Peyer's patch (tissue), 4 donors: ENCODE measurements at places on chromosomes 5 and 9. TPM values are rescaled to one million over a fixed set of nuclear protein-coding genes. Genes with fewer than 3 reads are reported as not detected.

- DNase-seq: no peak
Observed at GRCh38 chr9:34582787-34583186, 6.7 kb downstream of the CNTFR start.

DNA sequence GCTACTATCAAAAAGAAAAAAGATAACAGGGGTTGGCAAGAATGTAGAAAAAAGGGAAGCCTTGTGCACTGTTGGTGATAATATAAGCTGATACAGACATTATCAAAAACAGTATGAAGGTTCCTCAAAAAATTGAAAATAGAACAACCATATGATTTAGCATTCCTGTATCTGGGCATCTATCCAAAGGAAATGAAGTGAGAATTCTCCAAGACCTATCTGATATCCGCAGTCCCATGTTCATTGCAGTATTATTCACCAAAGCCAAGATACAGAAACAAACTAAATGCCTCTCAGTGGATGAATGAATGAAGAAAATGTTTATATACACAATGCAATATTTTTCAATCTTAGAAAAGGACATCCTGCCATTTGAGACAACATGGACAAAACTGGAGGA, 1943.3 kb downstream of the MAT2B start:
- DNase-seq: no peak

The ASTN2 gene
- total RNA-seq: 3.3 TPM

DNA sequence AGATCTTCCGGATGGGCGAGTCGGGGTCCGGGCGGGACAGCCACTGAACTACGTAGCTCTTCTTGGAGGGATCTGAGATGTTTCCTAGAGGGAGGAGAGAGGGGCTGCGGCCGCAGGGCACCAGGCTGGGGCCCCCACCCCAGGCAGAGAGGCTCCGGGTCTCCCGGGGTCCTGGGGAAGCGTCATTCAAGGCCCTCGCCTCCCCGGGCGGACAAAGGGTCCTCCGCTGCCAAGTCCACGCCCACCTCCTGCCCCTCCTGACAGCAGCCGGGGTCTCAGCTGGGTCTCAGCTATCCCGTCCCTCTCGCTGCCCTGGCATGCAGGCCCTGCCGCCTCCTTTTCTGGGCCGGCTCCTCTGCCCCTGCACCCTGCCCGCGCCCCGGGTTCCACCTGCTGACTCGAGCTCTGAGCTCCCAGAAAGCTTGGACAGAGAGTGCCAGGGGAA, 61.5 kb downstream of the ZNF354C start:
- DNase-seq: no peak

GRCh38 chr9:25773805-25774204, 95.6 kb upstream of the TUSC1 start:
- no peak for DNase-seq

DNA sequence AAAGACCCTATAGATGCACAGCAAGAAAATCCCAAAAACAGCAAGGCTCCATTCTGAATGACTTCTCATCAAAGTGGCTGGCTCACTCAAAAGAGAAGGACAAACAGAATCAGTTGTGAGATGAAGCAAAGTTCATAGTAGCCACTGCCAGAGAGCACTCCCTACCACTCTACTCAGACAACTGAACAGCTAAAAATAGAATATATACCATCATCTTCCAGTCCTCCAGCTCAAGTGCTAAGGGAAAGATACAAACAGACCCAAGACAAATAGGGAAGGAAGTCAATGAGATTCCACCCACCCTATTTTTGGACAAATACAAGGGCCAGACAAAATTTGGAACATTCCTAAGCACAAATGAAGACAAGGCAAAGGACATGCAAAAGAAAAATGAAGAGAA, 20.6 kb downstream of the GNAQ start:
- DNase-seq: no peak

The FBXW2 gene
- 72.7 TPM for total RNA-seq

- peak; percentile 68 for DNase-seq
Observed at GRCh38 chr5:132011622-132012343, at the start of gene ACSL6. Gene ACSL6, minus strand, starts transcription at chr5:132011658. Its CDS starts 105 bp downstream, at chr5:132011553.

DNA sequence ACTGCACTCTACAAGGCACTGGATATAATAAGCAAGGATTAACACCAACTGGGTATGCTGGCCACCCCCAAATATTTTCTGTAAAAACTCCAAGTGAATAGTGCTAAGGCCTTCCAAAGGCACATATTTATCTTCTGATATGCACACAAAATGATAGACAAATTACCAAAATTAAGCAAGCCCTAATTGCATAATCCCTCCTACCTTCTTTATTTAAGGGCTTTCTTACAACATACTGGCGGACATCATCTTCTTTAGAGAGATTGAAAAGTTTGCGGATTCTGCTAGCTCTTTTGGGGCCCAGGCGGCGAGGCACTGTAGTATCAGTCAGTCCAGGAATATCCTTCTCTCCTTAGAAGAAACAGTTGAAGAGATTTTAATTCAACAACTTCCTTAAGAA, 1.9 kb downstream of the RPS6 start:
- DNase-seq: no peak

DNA sequence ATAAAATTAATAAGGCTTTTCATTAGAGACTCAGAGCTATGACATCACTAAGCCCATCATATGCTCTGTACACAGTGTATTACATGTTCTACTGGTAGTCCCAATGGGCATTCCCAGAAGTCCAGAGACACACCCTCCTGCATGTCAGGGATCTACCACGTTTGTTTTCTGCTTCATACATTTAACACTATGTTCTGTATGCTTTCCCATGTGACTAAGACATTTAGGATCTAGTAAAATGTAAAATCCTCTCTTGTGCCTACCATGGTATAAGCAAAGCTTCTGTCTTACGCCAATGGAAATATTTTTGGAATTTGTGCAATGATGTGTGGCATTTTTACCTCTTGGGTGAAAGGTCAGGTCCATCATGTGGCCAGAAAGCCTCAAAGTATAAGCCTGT, 192.4 kb downstream of the ADAMTSL1 start:
- no peak for DNase-seq

The PRRX2 gene
- not detected for total RNA-seq

GRCh38 chr9:135698236-135698635, 1.0 kb downstream of the SOHLH1 start:
- no peak for DNase-seq

- DNase-seq: no peak
Observed at GRCh38 chr5:105581988-105582690, 2019.5 kb upstream of the NUDT12 start.

GRCh38 chr9:77999231-77999631, 32.4 kb downstream of the GNAQ start:
- no peak for DNase-seq

DNA sequence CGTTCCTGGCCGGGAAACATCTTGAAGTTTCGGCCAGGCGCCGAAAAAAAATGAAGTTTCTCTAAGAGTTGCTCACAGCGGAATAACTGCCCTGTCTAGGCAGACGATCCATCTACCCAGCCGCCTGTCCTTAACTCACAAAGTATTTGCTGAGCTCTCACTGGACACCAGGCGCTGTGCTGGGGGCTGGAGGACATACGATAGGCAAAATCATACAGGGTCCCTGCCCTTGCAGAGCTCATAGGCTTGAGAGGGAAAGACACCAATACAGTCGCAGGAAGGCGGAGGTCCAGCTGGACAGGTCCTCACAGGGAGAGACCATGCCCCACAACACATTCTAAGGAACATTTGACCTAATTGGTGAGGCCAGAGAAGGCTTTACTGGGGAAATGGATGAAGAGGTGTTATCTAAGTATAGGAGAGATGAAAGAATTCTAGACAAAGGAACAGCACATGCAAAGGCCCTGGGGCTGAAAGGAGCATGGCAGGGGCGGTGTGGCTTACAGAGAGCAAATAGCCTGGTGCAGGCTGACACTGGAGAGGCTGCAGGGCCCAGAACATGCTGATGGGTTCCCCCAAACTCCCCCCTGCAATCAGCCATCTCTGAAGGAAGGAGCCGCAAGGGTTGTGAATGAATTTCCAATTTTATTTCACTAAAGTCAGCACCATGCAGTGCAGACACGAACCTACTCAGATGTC, 2.0 kb upstream of the MXD3 start:
- peak; percentile 25 for DNase-seq

The C8G gene
- total RNA-seq: not detected

DNA sequence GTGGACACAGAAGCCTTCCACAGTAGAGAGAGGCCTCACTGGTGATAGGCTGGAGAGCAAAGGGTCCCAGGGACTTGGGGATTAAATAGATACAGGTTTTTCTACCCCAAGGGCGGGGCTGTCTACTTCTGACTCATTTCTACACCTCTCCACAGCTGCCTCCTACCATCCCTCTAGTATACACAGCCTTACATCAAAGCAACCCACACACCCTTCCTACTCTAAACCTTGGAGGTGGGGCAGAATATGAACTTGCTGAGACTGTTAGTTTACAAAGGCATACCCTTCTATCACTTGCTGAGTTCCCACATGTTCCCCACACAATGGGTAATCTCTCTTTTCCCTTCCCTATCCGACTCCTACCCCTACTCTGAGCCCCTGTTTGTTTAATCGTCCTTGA, 19.9 kb upstream of the PCA3 start:
- no peak for DNase-seq

GRCh38 chr5:51388488-51389287, 5.4 kb downstream of the ISL1 start:
- no peak for DNase-seq

DNA sequence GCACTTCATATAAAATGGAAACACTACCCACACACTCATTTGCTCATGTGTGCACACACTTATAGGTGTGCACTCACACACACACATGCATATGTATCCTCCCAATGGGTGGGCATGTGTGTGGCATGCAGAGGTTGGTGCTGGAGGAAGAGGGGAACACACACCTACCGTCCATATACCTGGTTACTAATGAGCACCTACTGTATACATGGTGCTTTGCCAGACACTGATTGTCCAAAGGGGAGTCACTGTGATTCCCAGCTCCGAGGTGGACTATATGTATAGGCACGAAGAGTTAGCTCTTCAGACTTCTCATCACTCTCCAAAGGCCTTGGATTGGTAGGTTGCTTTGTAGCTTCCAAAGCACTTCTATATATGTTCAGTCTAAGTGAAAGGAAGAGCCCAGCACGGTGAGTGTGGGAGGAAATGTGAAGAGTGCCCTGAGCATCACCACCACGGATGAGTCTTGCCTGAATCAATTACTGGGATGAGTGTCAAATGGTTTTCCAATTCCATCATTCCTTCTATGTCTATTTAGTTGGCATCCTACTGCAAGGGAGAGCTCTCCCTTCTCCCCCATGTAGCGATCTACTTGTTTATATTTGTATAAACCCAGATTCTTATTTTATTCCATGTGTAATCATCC, 12.6 kb upstream of the ERGIC1 start:
- no peak for DNase-seq

The GCNT4 gene
- total RNA-seq: 3.3 TPM

- DNase-seq: peak; percentile 60
Observed at GRCh38 chr9:137666955-137667670, 48.3 kb downstream of the EHMT1 start.

DNA sequence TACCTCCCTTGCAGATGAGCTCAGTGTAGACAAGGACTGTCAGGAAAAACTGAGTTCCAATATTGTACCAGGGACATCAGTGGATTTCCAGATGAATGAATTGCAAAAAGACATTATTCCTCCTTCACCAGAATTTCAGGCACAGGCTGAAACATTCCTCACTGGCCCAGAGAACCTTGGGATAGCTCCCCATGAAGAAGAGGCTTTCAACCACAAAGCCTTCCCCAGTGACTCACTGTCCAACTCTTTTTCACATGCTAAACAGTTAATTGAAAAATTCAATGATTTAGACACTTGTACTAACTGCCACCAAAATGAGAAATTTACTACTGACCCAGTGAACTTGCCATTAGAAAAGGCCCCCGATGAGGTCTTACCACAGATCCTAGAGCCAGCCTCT, 144.5 kb downstream of the UNC13B start:
- no peak for DNase-seq

GRCh38 chr5:82387001-82387818, 109.1 kb upstream of the RPS23 start:
- no peak for DNase-seq

DNA sequence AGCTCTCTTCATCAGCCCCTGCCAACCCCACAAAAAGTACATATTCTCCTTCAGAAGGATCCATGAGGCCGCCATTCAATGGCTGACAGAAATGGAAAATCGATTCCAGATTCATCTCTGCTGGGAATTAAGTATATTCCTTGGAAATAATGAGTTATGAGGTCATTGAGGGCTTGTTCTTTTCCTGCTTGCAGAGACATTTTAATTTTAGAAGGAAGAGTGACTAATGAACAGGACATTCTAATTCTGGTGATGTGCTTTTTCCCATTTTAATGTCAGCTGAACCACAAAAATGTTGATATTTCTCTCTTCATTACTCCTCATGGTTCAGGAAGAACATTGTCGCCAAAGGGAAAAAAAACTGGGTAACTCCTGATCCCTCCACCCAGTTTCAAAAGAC, 314.0 kb downstream of the PIK3R1 start:
- DNase-seq: no peak
